ENCODE measurements at places on chromosomes 13 and 19.

- peak; percentile 94 for DNase-seq
These were observed 50.3 kb upstream of the ANKRD10 start for GRCh38 chr13:110965038-110965754.

- no peak for DNase-seq
These were observed 845.3 kb upstream of the MIR17HG start for GRCh38 chr13:90502153-90502552.

- DNase-seq: no peak
These were observed 10.6 kb downstream of the BCKDHA start for GRCh38 chr19:41408256-41408655.

DNA sequence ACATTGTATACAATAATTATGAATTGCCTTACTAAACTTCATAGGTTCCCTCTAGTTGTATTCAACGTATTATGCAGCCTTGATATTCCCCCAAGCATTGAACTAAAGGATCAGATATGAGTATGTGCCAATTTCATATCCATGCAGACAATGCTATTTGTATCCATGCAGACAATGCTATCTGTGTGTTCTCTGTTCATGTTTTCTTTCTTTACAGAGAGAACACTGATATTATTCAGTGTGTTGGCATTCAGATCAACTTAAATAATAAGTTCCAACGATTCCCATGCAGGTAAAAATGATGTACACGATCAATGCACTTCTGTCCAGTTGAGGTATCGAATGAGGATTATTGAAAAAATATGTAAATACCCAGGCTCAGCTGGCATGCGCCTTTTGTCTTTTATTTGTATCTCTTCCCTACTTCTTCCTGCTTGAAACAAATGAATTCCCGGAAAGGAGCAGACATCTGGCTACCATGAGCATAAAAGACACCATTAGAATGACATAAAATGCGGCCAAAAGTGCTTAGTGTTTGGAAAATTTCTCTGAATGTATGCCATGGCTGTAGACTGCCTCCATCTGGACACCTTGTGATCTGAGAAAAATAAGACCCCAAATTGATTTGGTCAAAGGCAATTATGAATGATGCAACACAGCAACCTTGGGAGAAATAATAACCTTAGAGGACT lies 731.5 kb downstream of the SLITRK1 start:
- peak; percentile 41 for DNase-seq

- no peak for DNase-seq
These were observed 10.9 kb upstream of the TEKTIP1 start for GRCh38 chr19:3528080-3528479.

- DNase-seq: peak; percentile 70
These were observed 187.9 kb downstream of the KATNAL1 start for GRCh38 chr13:30119476-30119875.

DNA sequence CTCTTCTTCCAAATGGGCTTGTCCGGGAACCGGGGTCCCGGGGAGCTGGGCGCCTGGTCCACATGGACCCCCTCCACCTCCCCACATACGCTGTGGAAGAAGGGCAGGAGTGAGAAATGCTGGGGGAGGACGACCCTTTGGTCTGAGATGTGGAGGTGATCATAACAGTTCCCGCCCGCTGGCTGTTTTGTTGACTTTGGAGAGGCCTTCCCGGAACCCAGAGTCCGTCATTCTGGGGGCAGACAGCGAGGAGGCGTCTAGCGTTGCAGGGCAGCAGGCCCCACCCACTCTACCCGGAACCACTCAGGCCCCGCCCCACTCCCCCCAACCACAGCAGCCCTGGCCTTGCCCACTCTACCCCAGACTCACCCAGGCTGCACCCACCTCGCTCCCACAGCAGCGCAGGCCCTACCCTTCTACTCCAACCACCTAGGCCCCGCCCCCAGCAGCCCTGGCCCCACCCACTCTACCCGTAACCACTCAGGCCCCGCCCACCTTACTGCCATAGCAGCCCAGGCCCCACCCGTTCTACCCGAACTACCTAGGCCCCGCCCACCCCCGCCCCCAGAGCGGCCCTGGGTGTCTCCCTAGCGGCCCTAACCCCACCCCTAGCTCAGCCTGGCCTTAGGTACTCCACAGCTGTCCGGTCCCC lies 7.1 kb downstream of the GPR108 start:
- DNase-seq: peak; percentile 12

DNA sequence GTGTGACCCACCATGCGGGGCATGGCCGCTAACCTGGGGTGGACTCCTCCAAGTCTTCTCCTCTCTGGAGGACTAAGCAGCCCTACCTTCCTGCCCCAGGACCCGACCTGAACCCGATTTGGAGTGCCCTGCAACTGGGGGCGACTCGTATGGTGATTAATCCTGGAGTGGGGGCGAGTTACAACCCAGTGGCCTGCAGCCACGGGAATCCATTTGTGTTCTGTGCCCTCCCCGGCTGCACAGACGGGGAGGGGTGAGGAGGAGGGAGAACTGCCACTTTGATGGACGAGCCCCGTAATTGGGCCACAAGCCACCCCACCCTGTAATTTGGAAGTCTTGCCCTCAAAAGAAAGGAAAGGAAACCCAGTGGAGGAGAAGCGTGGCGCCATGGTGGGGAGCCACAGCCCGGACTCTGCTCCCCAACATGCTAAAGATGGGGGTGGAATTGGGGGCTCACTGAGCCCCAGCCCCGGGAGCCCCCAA lies 18.0 kb downstream of the PRR36 start:
- DNase-seq: no peak

DNA sequence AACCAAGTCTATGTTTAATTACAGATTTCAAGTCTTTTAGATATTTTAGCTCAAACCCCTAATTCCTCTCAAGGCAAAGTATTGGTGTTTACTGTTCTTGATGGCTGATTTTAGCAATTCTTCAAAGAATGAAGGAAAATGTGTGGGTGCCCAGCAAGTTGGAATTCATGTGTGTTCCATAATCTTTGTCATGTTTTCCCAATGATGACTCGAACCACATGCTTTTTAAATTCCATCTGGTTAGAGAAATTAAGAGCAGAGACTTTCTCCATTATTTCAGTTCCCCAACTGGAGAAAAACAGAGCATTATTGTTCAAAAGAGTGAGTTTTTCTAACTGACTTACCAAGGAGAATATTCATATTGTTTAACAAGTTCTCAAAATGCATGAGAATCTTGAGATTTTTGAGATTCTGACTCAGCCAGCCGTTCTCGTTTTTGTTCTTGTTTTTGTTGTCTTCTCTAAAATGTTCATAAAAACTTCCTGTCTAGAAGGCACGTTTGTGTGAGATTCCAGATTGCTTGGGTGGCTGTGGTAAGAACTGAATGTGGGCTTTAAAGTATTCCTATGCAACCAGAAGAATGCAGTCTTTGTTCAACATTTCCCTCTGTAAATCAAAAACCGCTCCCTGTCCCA lies 404.7 kb downstream of the IRS2 start:
- peak; percentile 74 for DNase-seq

DNA sequence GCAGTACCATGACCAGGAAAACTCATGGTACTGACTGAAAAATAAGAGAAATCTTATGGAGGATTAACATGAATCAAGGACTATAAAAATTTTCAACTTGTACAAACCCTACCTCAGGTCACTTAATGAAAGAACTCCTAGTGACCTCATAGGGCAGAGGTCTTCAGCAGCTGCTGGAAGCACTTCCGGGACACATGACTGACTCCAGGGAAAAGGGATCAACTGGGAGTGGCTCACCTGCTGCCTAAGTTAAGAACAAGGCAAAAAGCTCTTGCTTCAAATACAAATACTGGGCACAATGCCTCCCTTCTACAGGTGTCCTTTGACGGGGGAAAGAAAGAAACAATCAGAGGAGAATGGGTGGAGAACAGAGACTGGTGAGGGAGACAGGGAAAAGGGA lies 18.6 kb downstream of the DOCK9 start:
- no peak for DNase-seq

- peak; percentile 4 for DNase-seq
These were observed 33.4 kb upstream of the KLF5 start for GRCh38 chr13:73025217-73026012.

GRCh38 chr19:29006057-29006735 lies 206.8 kb downstream of the UQCRFS1 start:
- DNase-seq: peak; percentile 42

DNA sequence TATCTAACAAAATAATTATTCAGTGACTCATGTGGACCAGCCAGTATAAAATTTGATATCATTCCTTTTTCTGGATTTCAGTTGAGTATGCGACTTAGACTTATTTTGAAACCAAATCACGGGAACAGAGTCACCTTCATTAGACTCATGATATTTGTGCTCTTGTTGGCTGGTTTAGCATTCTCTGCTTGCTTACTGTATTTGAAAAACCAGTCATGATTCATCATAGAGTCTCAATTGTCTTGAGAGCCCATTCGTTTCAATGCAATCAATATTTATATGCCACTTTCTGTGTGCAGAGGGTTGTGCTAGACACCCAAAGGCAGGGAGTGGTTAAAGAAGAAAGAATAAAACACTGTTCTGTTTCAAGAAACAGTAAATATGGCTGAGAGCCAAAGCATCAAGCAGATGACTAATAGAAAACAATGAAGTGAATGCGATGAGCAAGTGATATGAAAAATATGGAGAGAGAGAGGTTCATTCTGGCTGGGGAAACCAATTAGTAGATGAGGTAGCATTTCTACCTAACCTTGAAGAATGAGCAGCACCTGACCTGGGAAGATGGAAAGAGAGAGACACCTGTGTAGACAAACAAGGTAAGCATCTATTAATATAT lies 99.6 kb upstream of the MBNL2 start:
- DNase-seq: peak; percentile 76

GRCh38 chr13:49956131-49956530 lies 20.0 kb upstream of the SPRYD7 start:
- DNase-seq: no peak

GRCh38 chr19:343941-344624 lies 513 bp downstream of the MIER2 start:
- DNase-seq: no peak

DNA sequence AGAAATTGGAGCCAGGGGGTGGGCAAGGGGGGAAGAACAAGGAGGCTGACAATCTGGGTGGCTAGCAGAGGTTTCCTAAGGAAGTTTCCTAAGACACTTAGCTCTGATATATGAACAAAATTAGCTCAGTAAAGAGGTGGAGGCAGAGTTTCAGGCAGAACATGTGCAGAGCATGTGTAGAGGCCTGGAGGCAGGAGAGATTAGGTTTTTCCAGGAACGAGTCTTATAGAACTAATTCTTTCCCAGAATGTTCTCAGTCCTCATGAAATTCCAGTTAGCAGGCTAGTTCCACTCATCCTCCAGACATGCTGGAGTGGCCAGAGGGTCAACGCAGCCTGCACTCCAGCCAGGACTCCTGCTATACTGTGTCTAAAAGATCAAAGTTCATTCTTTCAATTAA lies 184.7 kb downstream of the LACC1 start:
- no peak for DNase-seq

DNA sequence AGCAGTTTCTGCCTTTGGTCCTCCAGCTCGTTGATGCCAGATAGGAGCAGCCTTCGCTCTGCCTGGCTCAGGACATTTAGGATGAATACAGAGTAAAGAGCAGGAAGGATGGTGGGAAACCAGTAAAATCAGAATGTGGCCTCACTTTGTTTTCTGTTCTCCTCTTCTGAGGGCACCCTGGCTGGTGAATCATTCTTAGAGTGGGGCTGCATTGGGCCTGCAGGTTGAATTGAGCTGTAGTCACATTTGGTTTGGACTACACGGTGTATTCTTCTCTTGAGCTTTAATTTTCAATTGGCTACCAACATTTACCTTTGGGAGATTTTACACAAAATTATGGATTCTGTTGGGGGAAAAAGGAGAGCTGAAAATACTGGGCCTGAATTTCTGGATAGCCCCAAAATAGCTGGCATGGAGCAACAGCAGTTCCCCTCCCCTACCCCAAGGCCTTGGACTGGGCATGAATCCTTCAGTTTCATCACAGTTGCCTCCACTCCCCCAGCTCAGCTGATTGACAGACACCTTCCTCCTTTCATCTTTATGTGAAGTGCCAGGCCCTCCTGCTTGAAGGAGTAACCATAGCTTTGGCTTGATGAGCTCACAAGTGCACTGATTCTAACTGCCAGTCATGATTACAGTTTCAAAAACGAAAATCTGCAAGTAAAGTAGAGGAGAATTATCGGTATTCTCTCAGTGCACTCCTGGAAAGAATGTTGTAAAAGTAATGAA lies 24.3 kb downstream of the ERCC5 start:
- no peak for DNase-seq

DNA sequence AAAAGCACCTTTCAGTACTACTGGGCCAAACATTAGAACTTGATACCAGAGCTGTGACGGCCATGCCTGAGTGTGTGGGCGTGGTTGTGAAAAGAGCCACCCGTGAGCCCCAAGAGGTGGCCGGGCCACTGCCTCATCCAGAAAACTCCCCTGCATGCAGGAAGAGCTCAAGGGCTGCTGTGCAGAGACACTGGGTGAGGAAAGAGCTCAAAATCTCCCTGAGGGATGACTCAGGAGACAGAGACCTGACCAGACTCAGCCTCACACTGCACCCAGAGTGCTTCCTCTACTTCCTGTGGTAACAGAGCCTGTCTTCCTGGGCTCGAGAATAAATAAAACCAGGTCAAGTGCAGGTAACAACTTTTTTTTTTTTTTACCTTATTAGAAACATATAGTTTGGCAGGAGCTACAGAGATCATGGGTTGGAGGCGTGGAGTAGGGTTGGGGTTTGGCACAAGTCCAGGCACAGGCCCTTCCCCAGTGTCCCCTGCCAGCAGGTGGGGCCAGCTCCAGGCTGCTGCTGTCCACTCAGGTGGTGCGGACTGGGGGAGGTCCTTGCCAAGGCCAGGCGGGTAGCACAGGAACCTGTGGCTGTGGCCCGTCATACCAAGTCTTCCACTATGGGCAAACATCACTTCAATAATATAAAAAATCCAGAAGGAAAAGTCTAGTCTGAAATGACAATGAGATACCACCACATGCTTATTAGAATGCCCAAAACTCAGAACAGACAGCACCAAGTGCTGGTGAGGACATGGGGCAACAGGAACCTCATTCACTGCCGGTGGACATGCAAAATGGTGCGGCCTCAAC lies 25.5 kb downstream of the ELL start:
- DNase-seq: peak; percentile 77

GRCh38 chr13:101111894-101112293 lies 304.4 kb downstream of the NALCN start:
- no peak for DNase-seq

GRCh38 chr13:114283576-114283975 lies 2.2 kb downstream of the UPF3A start:
- no peak for DNase-seq

GRCh38 chr19:48194041-48194843 lies 23.8 kb downstream of the ZSWIM9 start:
- DNase-seq: no peak

DNA sequence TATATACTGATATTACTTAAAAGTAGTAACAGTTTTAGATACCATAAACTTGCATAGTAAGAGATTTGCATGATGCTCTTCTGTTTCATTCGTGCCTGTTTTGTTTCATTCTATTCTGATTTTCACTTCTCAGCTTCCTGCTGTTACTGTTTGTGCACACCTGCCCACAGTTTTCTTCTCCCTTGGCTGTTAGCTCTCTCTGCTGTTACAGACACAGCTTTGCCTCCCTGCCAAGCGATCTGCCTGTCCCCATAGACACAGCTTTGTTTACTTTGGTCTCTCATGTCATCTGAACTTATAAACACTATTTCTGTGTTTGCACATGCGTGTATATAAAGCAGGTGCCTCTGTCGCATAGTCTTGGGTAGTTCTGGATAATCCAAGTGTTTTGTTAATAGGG lies 21.4 kb upstream of the UPF3A start:
- no peak for DNase-seq
